NCI-H226 (cell line): ENCODE measurements at places on chromosomes 4 and X.

DNA sequence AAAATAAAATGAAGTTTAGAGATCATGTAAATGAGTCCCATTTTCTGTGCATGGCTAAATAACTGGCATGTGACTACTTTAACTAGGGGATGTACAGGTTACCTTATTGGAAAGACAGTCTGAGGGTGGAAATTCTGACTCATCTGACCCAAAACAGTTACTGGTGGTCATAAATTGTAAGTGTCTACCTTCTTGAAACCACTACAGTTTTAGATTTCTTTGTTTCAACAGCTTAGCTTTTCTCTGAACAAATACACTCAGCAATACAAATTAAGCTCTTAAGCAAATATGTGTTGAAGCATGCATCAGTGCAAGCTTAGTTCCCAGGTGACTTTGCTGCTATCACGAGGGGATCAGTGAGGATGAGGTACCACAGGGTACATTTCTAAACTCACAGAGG is 60.7 kb upstream of the PGM2 start:
- DNase-seq: no peak

DNA sequence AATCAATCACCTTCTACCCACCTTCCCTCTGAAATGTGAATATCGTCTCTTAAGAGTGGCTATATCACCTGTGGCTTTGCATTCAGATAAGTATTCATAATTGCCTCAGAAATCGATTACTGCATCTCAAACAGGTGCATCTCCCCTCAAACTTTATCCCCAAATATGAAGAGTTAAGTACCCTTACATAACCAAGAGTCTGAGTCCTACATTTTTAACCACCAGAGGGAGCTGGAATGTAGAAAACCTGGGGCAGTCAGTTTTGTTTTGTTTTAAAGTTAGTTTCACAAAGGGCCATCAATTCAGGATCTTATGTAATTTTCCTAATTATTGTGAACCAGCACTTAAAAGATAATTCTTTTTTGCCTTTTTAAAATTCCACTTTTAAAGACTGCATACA is 5.7 kb downstream of the TCEANC start:
- no peak for DNase-seq

DNA sequence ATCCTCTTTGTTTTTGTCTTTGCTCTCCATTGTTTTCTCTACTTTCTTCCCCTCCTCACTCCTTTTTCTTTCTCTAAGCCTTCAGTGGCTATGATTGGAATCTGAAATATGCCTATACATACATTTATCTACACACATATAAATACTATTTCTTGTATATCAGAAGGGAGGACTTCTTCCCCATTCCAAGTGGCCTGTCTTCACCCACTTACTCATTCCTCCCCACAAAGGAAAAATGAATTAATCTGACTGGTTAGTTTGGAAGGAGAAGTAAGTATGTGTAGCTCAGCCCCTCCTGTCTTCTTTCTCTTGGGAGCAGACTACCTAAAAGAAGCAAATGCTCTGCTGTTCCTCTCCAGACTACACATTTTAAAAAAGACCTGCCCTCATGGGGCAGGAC is 17.7 kb downstream of the GUCY2F start:
- DNase-seq: no peak

GRCh38 chr4:40316782-40317635 is 18.1 kb upstream of the CHRNA9 start:
- DNase-seq: peak; percentile 68

GRCh38 chr4:165931741-165932140 is 58.7 kb downstream of the TLL1 start:
- no peak for DNase-seq
